ENCODE measurements at places on chromosomes 12 and 14.

DNA sequence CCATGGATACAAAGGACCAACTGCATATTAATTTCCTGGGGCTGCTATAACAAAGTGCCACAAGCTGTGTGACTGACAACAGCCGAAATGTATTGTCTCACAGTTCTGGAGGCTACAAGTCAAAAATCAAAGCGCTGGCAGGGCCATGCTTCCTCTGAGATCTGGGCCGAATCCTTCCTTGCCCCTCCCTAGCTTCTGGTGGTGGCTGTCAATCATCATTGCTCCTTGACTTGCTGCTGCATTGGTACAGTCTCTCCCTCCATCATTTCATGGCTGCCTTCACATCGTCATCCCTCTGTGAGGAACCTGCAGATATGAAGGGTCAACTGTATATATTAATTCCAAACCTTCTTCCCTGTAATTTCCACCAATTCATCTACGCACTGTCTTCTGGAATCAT is 118.3 kb downstream of the EXOC5 start:
- no peak for DNase-seq

DNA sequence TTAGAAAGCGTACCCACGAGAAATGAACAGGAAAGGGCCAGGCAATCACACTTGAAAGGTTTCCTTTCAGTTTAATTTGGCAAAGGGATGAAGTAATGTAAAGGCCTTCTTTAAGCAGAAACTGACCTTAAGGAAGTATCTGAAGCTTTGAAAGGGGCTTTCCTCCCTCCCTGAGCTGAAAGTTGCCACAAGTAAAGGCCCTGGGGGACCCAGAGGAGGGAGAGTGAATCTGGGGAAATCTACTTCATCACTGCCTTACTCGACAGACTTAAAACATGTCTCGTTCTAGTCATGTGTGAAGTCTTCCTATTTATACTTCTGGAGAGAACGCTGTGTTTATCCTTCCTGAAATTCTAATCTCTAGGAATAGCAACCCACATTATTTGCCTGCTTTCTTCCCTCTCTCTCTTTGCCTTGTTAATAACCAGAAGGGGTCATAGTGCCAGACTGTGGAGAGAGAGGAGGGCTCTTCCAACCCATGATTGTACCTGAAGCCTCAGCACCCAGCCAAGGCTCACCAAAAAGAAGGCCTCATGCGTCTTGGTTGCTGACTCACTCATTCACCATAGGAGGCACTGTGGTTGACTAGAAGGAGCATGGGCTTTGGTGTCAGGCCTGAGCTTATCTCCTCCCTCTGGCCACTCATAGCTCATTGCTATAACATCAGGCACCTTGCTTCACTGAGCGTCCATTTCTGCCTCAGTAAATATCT is 10.2 kb upstream of the GPX2 start:
- DNase-seq: no peak

GRCh38 chr14:90368946-90369721 is 27.7 kb upstream of the CALM1 start:
- no peak for DNase-seq

DNA sequence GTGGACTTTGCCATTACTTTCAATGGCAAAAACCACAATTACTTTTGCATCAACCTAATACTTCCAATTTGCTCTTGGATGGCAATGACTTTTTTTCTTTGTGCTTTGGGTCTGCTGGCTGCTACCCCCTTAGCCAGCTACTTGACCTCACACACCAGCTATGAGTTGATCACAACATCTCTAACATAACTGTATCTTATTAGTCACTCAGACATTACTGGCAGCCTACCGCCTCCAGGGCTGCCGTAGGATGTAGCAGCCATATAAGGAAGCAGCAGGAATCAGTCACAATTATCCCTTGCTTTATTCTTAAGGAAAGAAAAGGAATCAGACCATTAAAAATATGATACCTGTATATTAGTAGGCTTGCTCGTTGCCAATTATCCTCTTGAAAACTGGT is 260.5 kb downstream of the ADAMTS20 start:
- DNase-seq: no peak

DNA sequence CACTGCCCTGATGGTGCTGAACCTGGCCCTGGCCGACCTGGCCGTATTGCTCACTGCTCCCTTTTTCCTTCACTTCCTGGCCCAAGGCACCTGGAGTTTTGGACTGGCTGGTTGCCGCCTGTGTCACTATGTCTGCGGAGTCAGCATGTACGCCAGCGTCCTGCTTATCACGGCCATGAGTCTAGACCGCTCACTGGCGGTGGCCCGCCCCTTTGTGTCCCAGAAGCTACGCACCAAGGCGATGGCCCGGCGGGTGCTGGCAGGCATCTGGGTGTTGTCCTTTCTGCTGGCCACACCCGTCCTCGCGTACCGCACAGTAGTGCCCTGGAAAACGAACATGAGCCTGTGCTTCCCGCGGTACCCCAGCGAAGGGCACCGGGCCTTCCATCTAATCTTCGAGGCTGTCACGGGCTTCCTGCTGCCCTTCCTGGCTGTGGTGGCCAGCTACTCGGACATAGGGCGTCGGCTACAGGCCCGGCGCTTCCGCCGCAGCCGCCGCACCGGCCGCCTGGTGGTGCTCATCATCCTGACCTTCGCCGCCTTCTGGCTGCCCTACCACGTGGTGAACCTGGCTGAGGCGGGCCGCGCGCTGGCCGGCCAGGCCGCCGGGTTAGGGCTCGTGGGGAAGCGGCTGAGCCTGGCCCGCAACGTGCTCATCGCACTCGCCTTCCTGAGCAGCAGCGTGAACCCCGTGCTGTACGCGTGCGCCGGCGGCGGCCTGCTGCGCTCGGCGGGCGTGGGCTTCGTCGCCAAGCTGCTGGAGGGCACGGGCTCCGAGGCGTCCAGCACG is 4.7 kb downstream of the LTB4R start:
- no peak for DNase-seq
